ENCODE measurements at places on chromosomes 2 and 18.

GRCh38 chr2:12710301-12710700, 6.4 kb upstream of the TRIB2 start:
- DNase-seq: no peak

DNA sequence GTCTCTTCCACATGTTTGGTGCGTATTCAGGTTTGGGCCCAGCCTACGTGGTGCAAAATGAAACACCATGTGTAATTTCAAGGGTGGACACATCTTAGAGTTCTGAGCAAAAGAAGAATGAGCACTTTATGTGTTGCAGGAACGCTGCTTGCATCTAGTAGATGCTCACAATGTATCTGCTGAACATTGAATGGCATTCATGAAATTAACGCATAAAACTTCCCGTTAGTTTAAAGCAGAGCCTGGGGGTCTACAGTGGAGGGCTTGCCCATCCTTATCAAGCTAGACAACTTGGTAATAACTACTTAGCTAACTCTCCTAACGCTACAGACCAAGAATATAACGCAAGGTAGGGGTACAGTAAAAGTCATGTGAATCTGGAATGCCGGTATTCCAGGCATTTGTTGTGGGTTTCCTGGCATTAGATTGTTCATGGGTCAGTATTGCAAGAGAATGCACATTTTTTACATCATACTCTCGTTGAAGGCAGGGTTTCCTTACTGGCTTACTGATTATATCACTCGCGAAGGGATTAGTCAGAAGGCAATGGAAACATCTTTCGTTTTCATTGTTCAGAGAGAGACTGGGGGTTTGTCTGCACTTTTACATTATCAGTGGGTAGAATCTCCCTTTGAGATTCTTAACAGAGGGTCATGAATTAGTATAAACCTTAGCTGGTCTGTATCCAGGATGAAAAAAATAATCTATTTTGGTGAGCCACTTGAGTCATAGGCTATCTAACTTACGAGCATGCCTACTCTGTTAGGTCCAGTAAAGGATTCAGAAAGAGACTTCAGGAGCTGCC, 229.5 kb upstream of the EPAS1 start:
- no peak for DNase-seq

- no peak for DNase-seq
These were observed 295.3 kb upstream of the EPAS1 start for GRCh38 chr2:46001741-46002506.

- no peak for DNase-seq
These were observed 496.7 kb downstream of the EIPR1 start for GRCh38 chr2:2880938-2881337.

DNA sequence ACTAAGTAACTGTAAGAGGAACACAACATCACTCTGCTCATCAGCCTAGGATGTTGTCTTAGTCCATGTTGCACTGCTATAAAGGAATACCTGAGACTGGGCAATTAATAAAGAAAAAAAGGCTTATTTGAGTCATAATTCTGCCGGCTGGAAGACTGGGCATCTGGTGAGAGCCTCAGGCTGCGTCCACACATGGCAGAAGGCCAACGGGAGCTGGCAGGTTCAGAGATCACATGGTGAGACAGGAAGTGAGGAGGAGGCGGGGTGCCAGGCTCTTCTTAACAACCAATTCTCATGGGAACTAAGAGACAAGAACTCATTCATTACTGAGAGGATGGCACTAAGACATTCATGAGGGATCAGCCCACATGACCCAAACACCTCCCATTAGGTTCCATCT, 46.8 kb downstream of the EPG5 start:
- DNase-seq: no peak

DNA sequence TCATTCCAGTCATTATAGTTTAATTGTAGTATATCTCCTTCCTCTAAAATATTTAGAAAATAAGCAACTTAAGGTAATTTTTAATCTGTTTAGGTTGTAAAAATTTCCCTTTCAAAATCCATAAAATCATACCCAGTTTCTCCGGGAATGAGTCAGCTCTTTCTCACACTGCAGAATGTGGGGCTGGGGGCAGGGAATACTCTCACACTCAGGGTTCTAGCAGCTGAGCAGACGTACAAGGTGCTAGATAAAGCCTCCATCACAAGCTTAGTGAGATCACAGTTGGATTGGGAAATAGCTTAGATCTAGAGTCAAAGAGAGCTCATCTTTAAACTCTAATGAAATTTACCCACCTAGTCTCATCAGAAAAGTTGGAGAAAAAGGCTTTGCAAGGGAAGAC, 79.9 kb upstream of the FAM237A start:
- DNase-seq: no peak

DNA sequence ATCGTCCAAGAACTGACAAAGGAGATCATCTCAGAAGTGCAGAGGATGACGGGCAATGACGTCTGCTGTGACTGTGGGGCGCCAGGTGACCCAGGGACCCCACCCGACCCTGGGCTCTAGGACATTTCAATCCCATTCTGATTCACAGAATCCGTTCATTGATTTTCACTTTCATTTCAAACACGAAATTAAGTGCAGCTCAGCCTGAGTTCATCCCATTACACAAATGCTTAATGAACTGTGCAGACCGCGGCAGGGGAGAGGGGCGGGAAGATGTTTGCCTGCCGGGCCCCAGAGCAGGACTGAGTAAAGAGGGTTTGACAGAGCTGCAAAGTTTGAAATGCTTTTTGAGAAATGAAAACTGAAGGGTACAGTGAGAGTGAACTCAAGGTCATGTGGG, 67.1 kb downstream of the ITGB1BP1 start:
- DNase-seq: no peak

GRCh38 chr2:219252084-219252483, 959 bp upstream of the TUBA4B start:
- no peak for DNase-seq

DNA sequence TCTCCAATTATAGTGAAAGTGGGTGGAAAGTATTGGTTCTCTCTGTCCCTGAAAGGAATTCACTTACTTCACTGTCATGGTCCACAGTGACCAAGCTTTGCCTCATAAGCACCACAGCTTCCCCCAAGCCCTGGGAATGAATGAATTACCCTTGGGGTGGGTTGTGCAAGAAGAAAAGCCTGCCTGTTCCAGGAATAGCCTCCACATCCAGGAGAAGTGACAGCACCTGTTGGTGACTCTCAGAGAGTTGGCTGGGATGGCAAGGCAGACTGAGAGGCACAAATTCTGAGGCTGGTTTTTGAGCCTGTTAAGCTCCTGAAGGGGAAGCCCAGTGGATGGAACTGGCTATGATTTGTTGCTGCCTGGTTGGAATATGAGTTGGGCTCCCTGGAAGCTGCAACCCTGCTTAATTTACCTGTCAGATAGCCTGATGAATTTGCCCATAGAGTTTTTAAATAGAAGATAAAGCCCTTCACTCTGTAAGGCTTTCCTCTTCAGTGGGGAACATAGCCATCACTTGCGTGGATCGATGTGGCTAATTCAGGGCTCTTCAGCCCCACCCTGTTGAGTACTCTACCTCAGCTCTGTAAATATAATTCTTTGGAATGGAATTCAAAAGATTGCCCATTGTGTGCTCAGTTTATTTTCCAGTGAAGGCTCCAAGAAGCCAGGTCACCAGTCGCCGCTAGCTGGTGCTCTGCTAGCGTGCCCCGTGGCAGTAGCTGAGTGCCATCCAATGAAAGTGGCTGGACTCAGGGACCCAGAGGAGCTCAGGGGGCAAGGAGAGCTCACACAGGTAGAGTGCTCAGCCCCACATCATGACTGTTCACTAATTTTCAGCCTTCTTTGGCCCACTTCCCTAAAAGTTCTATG, 479.3 kb downstream of the IRS1 start:
- no peak for DNase-seq

- no peak for DNase-seq
These were observed 350.6 kb downstream of the RND3 start for GRCh38 chr2:150136893-150137292.

- no peak for DNase-seq
These were observed 53.4 kb upstream of the LINC00305 start for GRCh38 chr18:64202210-64202836.

- DNase-seq: no peak
These were observed 4.0 kb upstream of the SLC20A1 start for GRCh38 chr2:112641701-112642100.

DNA sequence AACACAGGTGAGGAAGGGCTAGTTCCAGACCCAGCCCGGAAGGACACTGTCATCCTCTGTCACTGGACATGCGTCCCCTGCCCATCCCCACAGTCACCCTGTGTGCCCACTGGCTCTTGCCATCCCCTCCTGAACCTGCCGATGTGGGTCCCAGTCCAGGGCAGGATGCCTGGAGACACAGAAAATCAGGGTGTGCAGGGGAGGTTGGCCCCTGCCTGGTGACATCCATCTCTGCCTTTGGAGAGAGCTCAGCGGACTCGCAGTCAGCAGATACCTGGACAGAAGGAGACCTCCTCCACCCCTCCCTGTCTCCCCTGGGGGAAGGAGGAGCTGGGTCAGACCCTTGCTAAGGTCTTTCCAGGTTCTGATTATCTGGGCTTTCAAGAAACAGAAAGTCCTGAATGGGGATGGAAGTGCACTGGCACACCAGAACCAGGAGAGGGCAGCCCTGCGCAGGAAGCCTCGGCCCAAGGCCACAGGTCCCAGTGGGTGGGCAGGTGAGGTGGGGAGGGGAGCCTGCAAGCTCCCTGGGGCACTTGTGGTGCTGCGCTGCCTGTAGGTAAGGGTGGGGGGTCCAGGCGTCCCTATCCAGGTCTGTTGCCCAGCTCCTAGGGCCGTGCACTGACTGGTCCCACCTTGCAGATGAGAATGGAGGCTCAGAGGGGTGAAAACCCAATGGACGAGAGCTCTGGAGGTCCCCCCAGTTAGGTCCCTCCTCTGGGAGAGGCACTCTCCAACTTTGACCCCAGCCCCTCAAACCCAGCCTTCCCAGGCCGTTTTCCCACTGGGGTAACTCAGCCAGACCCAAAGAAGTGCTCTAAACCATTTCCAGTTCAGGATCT, 9.7 kb upstream of the OTOS start:
- no peak for DNase-seq

DNA sequence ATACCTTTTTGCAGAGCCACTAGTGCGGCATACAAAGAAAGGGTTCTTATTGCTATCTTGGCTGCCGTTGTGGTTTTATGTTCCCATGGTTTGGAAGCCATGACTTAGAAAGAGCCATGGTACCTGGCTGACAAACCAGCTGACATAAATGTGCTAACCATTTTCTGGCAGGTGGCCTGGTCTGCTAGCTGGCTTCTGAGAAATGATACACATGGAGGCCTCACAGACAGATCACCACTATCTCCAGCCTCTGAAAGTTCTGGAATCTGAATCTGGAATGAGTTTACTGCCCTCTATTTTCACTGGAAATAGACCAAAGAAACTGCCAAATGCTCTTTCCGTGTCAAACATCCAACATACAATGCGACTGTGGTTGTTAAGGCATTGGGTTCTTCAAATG, 123.7 kb downstream of the QPCT start:
- DNase-seq: no peak

DNA sequence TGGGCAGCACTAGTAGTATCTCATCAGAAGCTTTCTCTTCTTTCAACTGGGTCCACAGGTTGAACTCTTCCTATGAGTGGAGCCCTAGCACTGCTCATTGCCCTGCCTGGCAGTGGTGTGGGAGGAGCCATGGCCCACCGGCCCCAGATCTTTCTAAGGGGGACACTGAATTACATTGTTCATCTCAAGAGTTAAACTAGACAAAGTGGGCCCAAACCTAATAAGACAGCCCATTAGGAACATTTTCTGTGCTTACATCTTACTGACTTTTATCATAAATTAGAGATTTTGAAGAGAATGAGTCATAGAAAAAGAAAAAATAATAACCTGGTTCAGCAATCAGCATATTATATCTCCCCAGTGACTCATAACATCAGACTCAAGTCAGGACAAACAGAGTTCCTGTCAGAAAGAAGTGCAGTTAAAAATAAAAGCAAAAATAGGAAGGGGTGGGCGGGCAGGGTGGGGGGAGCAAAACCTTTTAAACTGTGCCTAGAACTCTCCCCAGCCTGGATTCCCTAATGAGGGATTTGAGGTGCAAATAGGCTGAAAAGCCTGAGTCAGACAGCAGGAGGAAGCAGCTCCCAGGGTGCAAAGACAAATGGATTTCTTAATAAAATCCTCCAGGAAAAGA, 161.6 kb upstream of the TRIB2 start:
- DNase-seq: no peak

DNA sequence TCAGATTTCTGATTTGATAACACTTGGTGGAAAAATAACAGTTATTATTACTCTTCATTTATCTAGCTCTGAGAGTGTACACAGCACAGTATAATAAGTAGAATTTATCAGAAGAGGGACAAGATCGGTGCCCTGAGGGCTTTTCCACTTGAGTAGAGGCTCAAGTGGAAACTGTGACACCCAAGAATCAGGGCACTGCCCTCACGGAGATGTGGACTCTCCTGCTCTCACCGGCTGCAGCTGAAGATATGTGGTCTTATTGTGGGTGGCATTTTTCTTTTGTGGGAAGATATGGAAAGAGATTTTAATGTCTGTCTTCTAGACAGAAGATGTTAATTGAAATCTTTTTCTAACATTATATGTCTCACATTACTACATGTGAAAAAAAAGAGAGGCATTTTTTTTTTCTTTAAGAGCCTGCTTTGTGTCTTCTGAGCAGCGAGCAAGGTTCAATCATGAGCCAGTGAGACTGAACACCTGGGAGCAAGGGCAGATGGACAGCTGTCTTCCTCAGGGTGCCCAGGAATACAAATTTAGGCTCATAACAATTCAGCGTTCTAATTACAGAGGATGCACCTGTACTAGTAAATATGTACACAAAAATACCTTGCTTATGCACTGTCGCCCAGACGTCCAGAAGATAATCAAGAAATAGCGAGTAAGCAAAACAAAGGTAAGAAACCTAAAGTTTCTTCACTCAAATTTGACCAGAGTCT, 1098.2 kb upstream of the FANCL start:
- no peak for DNase-seq
